Activated CD4-positive, alpha-beta T cell treated with anti-CD3 and anti-CD28 coated beads for 1 hour (primary cell): ENCODE measurements at places on chromosomes 6 and 20.

- DNase-seq, result no peak
Observed at GRCh38 chr6:170295510-170296422, 4.9 kb upstream of the DLL1 start.

DNA sequence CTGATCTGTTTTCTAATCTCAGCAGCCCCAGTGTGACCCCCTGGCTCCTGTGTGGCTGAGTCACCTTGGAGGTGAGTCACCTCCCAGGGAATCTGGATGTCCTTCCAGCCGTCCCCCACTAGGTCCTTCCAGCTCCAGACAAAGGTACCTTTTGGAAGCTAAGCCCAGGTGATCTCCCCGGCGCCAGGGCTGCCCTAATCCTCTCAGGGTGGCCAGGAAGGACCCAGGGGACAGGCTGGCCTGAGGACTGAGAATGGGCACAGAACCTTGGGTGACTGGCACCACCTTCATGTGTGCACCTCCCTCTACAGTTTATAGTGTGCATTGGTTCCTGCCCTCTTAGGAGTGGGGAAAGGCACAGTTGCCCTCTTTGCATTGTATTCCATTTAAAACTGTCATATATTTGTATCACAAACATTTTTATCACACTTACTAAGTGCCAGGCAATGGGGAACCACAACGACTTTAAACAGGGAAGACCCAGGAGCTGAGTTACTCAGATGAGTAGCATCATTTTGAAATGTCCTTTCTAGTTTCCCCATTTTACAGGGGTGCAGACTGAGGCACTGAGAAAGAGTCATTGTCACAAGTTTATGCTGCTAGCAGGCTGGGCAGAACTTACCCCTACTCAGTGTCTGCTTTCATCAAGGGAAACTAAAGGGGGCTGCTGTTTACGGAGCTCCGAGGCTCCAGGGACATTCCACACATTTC lies 2.6 kb upstream of the BPIFB4 start:
- no peak for DNase-seq

- no peak for DNase-seq
Observed at GRCh38 chr6:7546020-7546369, 4.5 kb downstream of the DSP start.

- DNase-seq, result no peak
Observed at GRCh38 chr20:32962053-32962452, 42.2 kb downstream of the SUN5 start.
